Hematopoietic multipotent progenitor cell treated with erythropoietin and hydrocortisone succinate and interleukin-3 and kit ligand, for 15 days (in vitro differentiated cells): ENCODE measurements at places on chromosomes 7 and 10.

- no peak for DNase-seq
Observed at GRCh38 chr7:129009437-129009836, 45.5 kb downstream of the TNPO3 start.

DNA sequence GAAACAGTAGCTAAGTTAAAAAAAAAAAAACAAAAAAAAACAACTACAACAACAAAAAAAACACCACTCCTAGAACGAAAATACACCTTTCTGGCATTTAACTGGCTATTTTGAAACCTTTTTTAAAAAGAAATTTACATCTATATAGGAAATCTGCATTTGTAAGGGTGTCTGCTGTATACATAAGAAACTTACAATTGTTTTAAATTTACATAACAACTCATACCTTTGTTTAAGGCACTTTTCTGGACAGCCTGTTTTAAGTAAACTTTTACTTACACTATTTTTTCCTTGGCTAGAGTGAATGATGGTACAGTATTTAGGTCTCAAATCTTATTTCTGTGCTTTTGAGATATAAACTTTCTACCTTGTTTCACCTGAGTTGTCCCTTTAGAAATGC lies 34.0 kb upstream of the PAPSS2 start:
- no peak for DNase-seq

DNA sequence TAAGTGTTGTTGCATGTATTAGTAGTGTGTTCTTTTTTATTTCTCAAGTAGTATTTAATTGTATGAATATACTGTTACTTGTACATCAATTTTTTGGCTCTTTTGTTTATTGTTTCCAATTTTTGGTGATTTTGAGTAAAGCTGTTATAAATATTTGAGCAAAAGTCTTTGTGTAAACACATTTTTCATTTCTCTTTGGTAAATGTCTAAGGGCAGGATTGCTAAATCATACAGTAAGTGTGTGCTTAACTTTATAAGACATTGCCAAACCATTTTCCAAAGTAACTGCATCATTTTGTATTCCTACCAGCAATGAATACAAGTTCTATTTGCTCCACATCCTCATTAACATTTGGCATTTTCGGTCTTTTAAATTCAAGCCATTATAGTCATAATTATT lies 92.8 kb downstream of the ICA1 start:
- DNase-seq = no peak

GRCh38 chr10:18214691-18215563 lies 74.7 kb downstream of the CACNB2 start:
- DNase-seq = no peak

DNA sequence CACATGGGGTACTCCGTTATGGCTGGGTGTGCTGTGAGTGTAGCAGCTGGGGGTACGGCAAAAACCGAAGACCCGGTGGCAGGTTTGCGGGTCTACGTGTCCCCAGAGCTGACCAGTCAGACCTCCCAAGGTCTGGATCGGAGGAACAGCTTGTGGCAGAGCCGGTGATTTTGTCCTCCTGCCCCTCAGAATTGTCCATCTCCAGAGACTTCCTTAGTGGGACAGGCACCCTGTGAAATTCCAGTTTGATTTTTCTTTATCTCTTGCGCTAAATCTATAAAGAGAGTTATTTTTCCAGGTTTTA lies 1.0 kb downstream of the EIF3B start:
- DNase-seq = no peak

DNA sequence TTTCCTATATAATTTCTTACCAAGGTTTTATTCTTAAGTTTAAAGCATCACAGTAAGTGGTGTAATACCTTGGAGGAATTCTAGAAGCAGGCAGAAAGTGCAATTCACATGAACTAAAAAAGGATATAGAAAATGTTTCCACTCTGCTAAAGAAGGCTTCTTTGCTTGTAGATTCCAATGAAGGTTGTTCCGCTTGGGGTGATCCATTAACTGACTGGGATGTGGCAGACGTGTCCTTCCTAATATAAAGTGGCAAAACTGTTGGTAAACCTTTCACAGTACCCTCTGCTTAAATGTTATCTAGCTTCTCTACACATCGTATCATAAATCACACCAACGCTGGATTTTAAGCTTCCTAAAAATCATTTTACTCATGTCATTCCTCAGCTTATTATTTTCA lies 2.3 kb downstream of the ZC3HC1 start:
- no peak for DNase-seq

DNA sequence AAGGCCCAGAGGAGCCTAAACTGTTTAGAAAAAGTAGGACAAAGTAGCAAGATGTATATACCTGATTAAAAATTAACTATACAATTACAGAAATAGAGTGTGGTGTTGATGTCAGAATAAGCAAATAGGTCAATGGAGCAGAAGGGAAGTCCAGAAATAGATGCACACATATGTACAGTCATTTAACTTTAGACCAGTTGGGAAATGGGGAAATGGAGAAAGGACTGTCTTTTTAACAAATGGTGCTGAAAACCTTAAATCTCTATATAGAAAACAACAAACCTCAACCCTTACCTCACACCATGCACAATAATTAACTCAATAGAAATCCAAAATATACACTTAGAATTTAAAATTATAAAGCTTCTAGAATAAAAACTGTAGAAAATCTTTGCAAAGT lies 72.2 kb downstream of the CH25H start:
- no peak for DNase-seq

GRCh38 chr10:130744631-130745030 lies 566.9 kb downstream of the TCERG1L start:
- no peak for DNase-seq

DNA sequence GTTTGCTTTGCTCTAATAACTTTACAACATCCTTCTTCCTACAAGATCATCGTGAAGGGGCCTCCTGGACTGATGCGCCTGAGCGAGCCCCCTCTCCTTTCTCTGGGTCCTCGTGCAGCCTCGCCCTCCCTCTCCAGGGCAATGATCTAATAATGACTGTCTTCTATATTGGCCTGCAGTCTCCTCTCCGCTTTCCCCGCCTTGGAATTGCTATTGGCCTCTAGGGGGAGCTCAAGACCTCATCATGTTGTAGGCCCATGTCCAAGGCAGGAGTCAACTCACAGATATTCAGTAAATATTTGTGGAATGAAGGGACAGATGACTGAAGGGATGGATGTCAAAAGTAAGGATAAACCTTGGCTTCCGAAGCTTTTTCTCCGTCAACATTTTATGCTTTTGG lies 1180.3 kb downstream of the TYW1 start:
- DNase-seq = no peak

- DNase-seq = no peak
Observed at GRCh38 chr10:130233035-130233360, 96.8 kb downstream of the GLRX3 start.

DNA sequence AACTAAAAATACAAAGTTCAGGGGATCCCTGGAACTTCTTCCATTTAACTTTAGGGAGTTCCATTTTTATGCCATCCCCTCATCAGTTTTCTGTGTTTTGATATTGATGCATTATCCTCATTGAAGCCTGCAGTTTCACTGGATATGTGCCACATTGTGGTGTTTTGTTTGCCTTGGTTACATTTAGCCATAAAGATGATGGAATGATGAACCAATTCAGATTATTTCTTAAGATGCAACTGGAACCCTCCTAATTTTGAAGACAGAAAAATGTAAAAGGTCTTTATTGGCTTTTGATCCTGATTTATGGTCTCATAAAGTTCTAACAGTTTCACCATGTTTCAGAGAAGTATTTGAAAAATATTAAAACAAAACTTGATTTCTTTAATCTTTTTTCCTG lies 314.2 kb upstream of the KLF6 start:
- DNase-seq = no peak

GRCh38 chr7:81752318-81752714 lies 17.5 kb downstream of the HGF start:
- no peak for DNase-seq

GRCh38 chr7:18336626-18337025 lies 158.9 kb upstream of the HDAC9 start:
- no peak for DNase-seq

GRCh38 chr10:8331896-8332729 lies 277.6 kb downstream of the GATA3 start:
- no peak for DNase-seq
